Aorta (tissue), 5 donors: ENCODE measurements at places on chromosomes 4 and X. TPM values are rescaled to one million over a fixed set of nuclear protein-coding genes. Genes with fewer than 3 reads are reported as not detected.

The NOCT gene
- 2.0 TPM for polyA plus RNA-seq

The SNCA gene
- polyA plus RNA-seq, result 4.2 TPM

The KCTD8 gene
- not detected for polyA plus RNA-seq

The SUPT20HL1 gene
- not detected for polyA plus RNA-seq

The HOPX gene
- 0.51 TPM for polyA plus RNA-seq

The XAGE1A gene
- not detected for polyA plus RNA-seq

The ABCB7 gene
- polyA plus RNA-seq, result 18.0 TPM

The TBL1X gene
- 8.9 TPM for polyA plus RNA-seq

- H3K4me1 ChIP-seq, result no peaks in the 10 kb centered on the region
- no peak overlapping the region for H3K4me3 ChIP-seq
- no peaks in the 10 kb centered on the region for H3K36me3 ChIP-seq
- no peak overlapping the region for H3K27ac ChIP-seq
These were observed 14.3 kb upstream of the AWAT1 start for GRCh38 chrX:70219938-70220764.

- no peak overlapping the region for H3K27ac ChIP-seq
- H3K27me3 ChIP-seq, result no peaks in the 10 kb centered on the region
- DNase-seq, result no peak
These were observed 11.2 kb upstream of the SCRG1 start for GRCh38 chr4:173410079-173410478.

DNA sequence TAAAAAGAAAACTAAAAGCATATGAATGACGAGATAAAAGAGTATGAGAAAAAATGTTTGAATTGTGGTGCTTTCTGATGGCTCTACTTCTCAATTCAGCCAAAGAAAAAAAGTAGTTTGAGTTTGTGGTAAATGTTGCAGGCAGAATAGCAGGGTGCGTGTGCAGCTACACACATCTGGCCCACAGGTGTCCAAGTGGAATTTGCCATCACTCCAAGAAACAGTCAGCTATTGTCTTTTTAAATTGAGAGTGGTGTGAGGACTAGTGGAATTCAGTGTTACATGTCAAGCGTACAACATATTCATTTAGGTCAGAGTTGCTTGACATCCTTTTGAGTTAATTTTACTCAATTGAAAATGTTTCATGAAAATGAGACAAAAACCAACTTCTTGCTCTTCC lies 424.8 kb upstream of the MAD2L1 start:
- H3K4me3 ChIP-seq, result no peak overlapping the region
- H3K36me3 ChIP-seq, result no peaks in the 10 kb centered on the region
- H3K27me3 ChIP-seq, result no peaks in the 10 kb centered on the region
- DNase-seq, result no peak
- no peak overlapping the region for H3K27ac ChIP-seq

GRCh38 chr4:74100531-74100930 lies 1.5 kb upstream of the CXCL2 start:
- H3K27me3 ChIP-seq, result no peaks in the 10 kb centered on the region
- H3K27ac ChIP-seq, result no peak overlapping the region
- no peaks in the 10 kb centered on the region for H3K4me1 ChIP-seq
- DNase-seq, result no peak

GRCh38 chr4:81039351-81039972 lies 9.0 kb downstream of the BMP3 start:
- H3K36me3 ChIP-seq, result no peaks in the 10 kb centered on the region
- no peaks in the 10 kb centered on the region for H3K4me1 ChIP-seq
- DNase-seq, result no peak
- no peak overlapping the region for H3K4me3 ChIP-seq
- H3K27ac ChIP-seq, result no peak overlapping the region

GRCh38 chrX:10414862-10415261 lies 205.5 kb downstream of the MID1 start:
- H3K36me3 ChIP-seq, result no peaks in the 10 kb centered on the region
- H3K4me1 ChIP-seq, result no peaks in the 10 kb centered on the region
- no peak overlapping the region for H3K4me3 ChIP-seq
- DNase-seq, result no peak

GRCh38 chr4:80459918-80460473 lies 124.5 kb downstream of the CFAP299 start:
- H3K36me3 ChIP-seq, result no peaks in the 10 kb centered on the region
- no peak for DNase-seq
- no peak overlapping the region for H3K27ac ChIP-seq
- H3K4me3 ChIP-seq, result no peak overlapping the region
- no peaks in the 10 kb centered on the region for H3K4me1 ChIP-seq

DNA sequence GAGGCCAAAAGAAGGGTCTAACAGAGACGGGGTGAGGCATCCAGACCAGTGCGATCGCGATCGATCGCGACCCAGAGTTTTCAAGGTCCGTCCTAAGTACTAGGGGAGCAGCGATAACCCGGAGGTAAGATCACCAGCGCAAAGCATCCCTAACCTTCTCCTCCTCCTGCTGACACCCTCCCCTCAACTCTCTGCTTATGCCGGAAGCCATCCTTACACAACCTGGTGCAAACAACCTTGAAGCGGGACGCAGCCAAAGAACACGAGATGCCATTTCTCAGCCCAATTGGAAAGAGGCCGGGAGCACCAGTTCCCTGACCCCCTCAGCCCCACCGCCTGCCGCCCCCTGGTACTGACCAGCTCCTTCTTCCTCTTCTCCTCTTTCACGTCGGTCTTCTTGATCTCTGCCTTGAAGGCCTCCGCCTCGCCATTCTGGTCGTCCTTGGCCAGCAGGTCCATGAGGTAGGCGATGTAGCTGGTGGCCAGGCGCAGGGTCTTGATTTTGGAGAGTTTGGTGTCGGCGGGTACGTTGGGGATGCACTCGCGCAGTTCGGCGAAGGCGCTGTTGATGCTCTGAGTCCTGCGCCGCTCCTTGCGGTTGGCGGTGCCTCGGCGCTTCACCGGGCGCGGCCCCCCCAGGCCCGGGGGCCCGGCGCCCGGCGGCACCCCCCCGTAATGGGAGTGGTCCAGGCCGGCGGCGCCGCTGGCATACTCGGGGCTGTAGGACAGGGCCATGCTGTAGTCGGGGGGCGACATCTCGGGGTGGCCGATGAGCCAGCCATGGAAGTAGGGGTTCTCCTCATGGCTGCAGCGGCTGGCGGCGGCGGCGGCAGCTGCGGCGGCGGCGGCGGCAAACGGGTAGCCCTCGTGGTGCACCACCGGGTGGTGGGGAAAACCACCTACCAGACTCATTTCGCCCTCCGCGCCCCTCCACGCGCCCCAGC lies 1.4 kb downstream of the HAND2 start:
- peak; percentile 56 for DNase-seq
- no peaks in the 10 kb centered on the region for H3K27me3 ChIP-seq
- H3K4me3 ChIP-seq, result peak overlapping the region; percentile 86
- no peaks in the 10 kb centered on the region for H3K36me3 ChIP-seq

DNA sequence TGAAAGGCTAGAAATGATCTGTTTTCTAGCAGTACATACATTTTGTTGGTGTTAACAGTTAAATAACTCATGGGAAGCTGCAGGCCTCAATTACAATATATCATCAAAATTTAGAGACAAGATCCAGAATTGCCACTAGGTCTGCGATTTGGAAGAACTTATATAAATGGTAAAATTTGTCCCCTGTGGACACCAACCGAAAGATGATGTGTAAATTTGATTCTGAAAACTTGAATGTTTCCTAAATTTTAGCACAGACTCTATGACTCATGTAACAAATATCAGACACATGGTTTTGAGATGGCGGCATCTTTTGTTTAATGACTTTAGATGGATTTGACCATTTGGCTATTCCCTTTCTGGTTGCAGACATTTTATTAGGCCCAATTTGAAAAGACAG lies 6.0 kb upstream of the HPGDS start:
- H3K27me3 ChIP-seq, result no peaks in the 10 kb centered on the region
- DNase-seq, result no peak
- H3K4me1 ChIP-seq, result no peaks in the 10 kb centered on the region
- H3K4me3 ChIP-seq, result no peak overlapping the region
- no peaks in the 10 kb centered on the region for H3K36me3 ChIP-seq

GRCh38 chr4:76311896-76312331 lies 5.4 kb downstream of the STBD1 start:
- H3K4me3 ChIP-seq, result no peak overlapping the region
- H3K4me1 ChIP-seq, result peaks cover 3% of the 10 kb centered on the region
- no peaks in the 10 kb centered on the region for H3K27me3 ChIP-seq
- no peak for DNase-seq
- H3K36me3 ChIP-seq, result peaks cover 6% of the 10 kb centered on the region

GRCh38 chrX:30483996-30484395 lies 93.6 kb downstream of the TASL start:
- no peaks in the 10 kb centered on the region for H3K36me3 ChIP-seq
- H3K4me3 ChIP-seq, result no peak overlapping the region
- no peak for DNase-seq
- H3K27me3 ChIP-seq, result no peaks in the 10 kb centered on the region
- H3K4me1 ChIP-seq, result no peaks in the 10 kb centered on the region

DNA sequence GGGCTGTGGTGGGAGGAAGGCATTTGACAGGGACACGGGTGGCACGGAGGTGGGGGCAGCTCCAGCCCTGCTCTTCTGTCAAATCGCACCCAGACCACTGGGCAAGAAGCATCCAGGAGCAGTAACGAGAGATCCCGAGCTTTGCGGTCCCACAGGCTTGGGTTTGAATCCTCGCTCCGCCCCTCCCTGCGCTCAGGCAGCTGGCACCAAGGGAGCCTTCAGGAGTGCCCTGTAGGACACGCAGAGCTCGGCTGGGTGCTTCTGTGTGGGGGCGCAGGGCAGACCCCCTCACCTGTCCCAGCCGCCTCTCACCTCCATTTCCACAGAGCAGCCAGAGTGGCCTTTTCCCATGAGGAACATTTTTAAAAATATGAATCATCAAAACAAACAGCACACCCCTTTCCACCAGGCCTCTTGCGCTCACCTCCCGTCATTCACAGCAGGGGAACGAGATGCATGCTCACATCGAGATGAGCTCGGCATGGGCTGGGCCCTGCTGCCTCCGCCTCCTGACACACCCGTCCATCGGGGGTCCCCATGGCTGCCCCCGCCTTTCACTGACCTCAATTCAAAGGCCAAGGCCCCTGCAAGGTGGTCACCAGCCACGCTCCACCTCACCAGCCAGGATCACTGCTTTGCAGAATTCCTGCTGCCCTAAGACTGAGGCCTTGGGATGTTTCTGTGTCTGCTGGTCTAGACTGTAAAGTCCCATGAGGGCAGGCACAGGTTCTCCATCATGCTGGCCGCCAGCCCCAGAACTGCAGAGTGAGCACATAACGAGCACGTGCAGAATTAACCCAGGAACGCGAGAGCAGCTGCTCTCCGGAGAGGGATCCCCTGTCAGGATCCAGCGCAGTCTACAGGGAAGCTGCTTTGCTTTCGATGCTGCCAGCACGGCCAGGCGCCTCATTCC lies 52.7 kb downstream of the ACOX3 start:
- no peaks in the 10 kb centered on the region for H3K36me3 ChIP-seq
- no peak overlapping the region for H3K27ac ChIP-seq
- H3K27me3 ChIP-seq, result no peaks in the 10 kb centered on the region
- no peaks in the 10 kb centered on the region for H3K4me1 ChIP-seq

- H3K4me1 ChIP-seq, result no peaks in the 10 kb centered on the region
- peak overlapping the region; percentile 52 for H3K4me3 ChIP-seq
- no peaks in the 10 kb centered on the region for H3K27me3 ChIP-seq
These were observed 37.3 kb upstream of the ARAF start for GRCh38 chrX:47523713-47524166.

- H3K27ac ChIP-seq, result no peak overlapping the region
- H3K36me3 ChIP-seq, result no peaks in the 10 kb centered on the region
- no peak overlapping the region for H3K4me3 ChIP-seq
- no peak for DNase-seq
- no peaks in the 10 kb centered on the region for H3K4me1 ChIP-seq
These were observed 64.3 kb downstream of the LRBA start for GRCh38 chr4:150950657-150951288.

- no peak for DNase-seq
- no peaks in the 10 kb centered on the region for H3K27me3 ChIP-seq
- no peaks in the 10 kb centered on the region for H3K36me3 ChIP-seq
- no peak overlapping the region for H3K4me3 ChIP-seq
- no peak overlapping the region for H3K27ac ChIP-seq
These were observed 41.3 kb upstream of the GPR78 start for GRCh38 chr4:8538703-8539567.
